ENCODE measurements at places on chromosomes 4 and X. TPM values are rescaled to one million over a fixed set of nuclear protein-coding genes. Genes with fewer than 3 reads are reported as not detected.

Gene WDR17
- total RNA-seq, result 1.8 TPM

Gene ARHGAP36
- not detected for total RNA-seq

Gene CT55
- total RNA-seq, result not detected

Gene HSFX4
- not detected for total RNA-seq

Gene REELD1
- not detected for total RNA-seq

Gene IL13RA2
- total RNA-seq, result not detected

Gene GPAT3
- 48.2 TPM for total RNA-seq

Gene HDX
- total RNA-seq, result 3.1 TPM

Gene TMPRSS11D
- not detected for total RNA-seq

Gene TLR8
- not detected for total RNA-seq

Gene PPP2R3B
- total RNA-seq, result 23.5 TPM

Gene PRDM5
- total RNA-seq, result 3.3 TPM

Gene CSTF2
- 34.5 TPM for total RNA-seq

Gene PAQR3
- total RNA-seq, result 9.1 TPM

Gene CHRDL1
- not detected for total RNA-seq

Gene BEX5
- not detected for total RNA-seq

Gene FREM3
- not detected for total RNA-seq

Gene PROM1
- total RNA-seq, result not detected

Gene TIMP1
- 283 TPM for total RNA-seq

Gene ARMCX1
- 0.31 TPM for total RNA-seq

Gene UGT2B11
- total RNA-seq, result not detected

Gene CFAP299
- total RNA-seq, result not detected

Gene RIPPLY1
- total RNA-seq, result not detected

Gene ADH1A
- not detected for total RNA-seq

Gene STAG2
- total RNA-seq, result 28.2 TPM

Gene PRKX
- 22.4 TPM for total RNA-seq

Gene CXorf49
- not detected for total RNA-seq

Gene PTCHD1
- not detected for total RNA-seq

Gene GRPR
- total RNA-seq, result 0.08 TPM

Gene TLR2
- 0.13 TPM for total RNA-seq

Gene PABPC1L2A
- not detected for total RNA-seq

Gene HSPA4L
- total RNA-seq, result 9.6 TPM

Gene ARL13A
- 0.09 TPM for total RNA-seq

Gene DGAT2L6
- not detected for total RNA-seq

Gene TIGD2
- 4.6 TPM for total RNA-seq

Gene FATE1
- total RNA-seq, result not detected

Gene LNX1
- not detected for total RNA-seq

Gene ZFP92
- total RNA-seq, result 0.73 TPM

Gene TMPRSS11B
- total RNA-seq, result not detected

Gene CD40LG
- total RNA-seq, result not detected

Gene HHIP
- total RNA-seq, result 0.47 TPM

Gene DCAF8L2
- total RNA-seq, result not detected

Gene TEX13C
- not detected for total RNA-seq

Gene RHOXF2
- total RNA-seq, result not detected

Gene TEX13D
- total RNA-seq, result not detected
